Astrocyte of the cerebellum (primary cell): ENCODE measurements at places on chromosomes 2 and 18.

- no peak for DNase-seq
Measured at GRCh38 chr2:196983934-196984333, 57.4 kb upstream of the PGAP1 start.

GRCh38 chr2:33505966-33506365 is 29.5 kb downstream of the RASGRP3 start:
- no peak for DNase-seq

- no peak for DNase-seq
Measured at GRCh38 chr2:11630855-11631254, 39.1 kb downstream of the NTSR2 start.

GRCh38 chr2:99808361-99809200 is 318.8 kb upstream of the REV1 start:
- DNase-seq: no peak

DNA sequence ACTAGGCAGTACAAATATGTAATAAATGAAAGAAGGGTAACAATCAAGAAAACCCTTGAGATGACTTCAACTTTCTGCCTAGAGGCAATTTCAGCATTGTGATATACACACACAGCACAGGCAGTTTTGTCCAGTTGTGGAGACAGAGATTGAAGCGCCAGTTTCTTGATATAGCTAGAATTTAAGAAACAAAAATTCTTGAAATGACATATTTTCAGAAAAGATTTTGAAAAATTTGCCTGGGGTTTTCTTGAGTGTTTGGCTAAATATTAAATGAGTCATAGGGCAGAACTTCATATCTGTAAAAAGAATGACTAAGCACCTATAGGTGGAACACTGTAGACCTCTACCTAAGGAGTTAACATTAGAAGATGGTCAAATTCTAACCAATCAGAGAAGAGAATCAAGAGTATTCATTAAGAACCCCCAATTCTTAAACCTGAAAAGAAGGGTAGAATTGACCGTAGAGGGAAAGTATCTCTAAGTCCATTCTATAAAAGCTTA is 1266.8 kb upstream of the TMEFF2 start:
- DNase-seq: no peak

DNA sequence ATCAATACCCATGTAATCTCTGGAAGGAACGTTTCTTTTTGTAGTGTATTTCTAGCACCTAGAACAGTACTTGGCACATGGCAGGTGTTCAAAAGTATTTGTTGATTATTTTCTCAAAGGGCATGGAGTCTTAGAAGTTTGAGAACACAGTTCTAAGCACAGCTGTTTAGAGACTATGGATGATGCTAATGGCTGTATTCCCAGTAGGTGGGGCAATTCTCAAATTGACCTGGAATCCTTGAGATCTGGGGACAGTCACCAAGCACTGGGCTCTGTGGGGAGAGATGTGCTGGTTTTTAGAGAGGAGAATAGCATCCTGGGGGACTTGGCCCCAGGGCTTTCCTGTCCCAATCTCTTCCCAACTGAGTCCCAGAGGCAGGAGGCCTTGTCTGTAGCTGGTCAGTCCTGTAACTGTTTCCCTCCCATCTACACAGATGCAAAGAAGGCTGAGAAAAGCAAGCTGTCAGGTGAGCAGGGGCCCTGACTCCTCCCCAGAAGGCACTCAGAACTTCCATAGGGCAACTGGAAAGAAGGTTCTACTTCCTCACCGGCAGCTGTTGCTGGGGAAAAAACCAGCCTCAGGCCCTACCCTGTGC is 17.5 kb upstream of the IL36G start:
- DNase-seq: no peak
